Head of caudate nucleus (tissue), 42 donors: ENCODE measurements at places on chromosomes 7 and 10.

GRCh38 chr7:113092762-113093161 is 6.1 kb upstream of the GPR85 start:
- no peak for DNase-seq

- no peak for DNase-seq
Measured at GRCh38 chr10:24007359-24007758, 201.6 kb upstream of the KIAA1217 start.

DNA sequence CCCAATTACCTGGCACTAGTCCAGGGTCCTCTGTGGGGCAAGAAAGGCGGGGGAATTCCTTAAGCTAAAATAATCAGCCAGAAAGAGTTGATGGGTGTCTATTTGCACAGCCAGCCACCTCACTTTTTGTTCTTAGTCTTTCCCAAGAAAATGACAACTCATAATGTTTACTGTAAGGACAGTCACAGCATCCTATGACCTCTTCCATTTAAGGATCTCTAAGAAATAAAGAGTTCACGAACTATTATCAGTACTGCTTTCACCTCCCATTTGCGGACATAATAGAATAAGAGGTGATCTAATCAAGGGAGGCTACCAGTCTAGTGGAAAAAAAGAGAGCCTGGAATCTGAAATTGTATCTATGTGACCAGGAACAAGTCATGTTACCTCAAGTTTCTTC is 72.4 kb upstream of the LRRC17 start:
- DNase-seq = no peak

DNA sequence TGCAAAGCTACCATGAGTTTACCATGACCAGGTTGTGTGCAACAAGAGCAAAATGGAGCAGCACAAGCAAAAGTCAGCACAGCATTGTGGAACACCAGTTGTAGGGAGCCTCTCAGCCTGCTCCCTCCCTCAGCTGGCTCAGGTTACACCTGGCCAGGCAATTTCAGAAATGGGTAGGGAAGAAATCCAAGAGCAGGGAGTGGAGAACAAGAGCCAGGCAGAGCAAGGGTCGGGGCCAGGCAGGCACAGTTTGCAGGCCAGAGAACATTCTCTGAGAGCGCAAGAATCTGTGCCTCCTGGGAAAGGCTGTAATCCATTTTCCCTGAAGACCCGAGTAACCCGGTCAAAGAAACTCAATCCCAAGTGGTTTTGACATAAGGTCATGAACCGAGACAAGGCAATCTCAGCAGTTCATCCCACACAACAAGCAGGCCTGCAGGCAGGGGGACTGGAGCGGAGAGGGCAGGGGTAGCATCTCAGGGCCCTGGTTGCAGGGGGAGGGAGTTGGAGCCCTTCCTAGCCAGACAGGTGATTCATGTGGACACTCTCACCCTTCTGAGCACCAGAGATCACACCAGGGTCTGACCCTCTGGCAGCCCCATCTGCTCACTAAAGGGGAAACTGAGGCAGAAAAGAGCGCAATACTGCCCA is 258.4 kb downstream of the PLXNA4 start:
- no peak for DNase-seq

GRCh38 chr7:33814936-33815335 is 90.4 kb upstream of the BMPER start:
- no peak for DNase-seq

DNA sequence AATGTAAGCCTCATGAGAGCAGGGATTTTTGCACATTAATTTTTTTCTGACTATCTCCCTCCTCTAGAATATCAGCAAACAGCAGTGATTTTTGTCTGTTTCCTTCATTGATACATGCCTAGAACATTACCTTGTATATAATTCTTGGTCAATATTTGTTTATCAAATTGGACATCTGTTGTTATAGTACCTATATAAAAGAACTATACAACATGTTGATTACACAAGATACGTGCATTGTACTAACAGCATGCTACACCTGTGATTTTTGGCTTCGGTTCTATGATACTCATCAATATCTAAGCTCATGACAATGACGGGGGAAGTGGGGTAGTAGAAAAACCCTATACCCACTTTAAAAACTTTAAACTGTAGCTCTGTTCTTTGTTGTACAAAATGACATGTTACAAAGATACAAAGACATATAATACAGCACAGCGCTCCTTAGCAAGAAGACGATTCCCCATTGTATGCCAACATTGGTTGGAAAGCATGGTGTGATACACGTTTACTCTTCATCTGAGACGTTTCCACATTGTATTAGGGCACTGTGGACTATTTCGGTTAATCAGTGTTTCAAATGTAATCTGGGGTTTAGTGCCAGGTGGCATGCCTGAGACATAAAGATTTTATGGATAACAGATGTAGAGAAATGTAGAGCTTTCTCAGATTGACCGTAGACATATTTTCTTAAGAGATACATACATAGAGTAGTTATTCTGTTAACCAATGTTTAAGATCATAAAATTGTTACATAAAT is 70.5 kb upstream of the FOXP2 start:
- DNase-seq = no peak

- peak; percentile 66 for DNase-seq
Measured at GRCh38 chr7:14504134-14504533, 398.4 kb downstream of the DGKB start.

DNA sequence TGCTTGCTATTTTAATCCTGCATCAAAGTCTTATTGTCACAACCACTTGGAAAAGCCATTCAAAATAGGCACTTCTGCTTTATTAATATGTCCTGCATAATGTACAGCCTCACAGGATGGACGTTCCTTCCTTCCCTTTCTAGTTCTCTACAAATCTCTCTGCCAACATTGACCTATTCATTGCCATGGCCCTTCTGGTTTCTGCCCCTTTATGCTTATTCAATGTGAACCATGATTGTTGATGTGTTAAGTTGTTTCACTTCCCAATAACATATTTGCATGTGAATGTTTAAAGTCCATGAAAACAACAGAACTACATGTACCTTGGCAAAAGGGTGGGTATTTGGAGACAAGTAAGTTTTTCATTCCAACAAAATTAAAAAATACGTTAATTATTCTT is 45.7 kb downstream of the COL28A1 start:
- DNase-seq = no peak

- no peak for DNase-seq
Measured at GRCh38 chr7:155533827-155534690, 12.3 kb downstream of the CNPY1 start.

GRCh38 chr7:137834552-137834951 is 12.2 kb downstream of the DGKI start:
- DNase-seq = no peak

- no peak for DNase-seq
Measured at GRCh38 chr7:43944286-43944685, 18.1 kb downstream of the UBE2D4 start.

GRCh38 chr7:87567052-87567451 is 33.6 kb downstream of the ABCB1 start:
- DNase-seq = no peak

DNA sequence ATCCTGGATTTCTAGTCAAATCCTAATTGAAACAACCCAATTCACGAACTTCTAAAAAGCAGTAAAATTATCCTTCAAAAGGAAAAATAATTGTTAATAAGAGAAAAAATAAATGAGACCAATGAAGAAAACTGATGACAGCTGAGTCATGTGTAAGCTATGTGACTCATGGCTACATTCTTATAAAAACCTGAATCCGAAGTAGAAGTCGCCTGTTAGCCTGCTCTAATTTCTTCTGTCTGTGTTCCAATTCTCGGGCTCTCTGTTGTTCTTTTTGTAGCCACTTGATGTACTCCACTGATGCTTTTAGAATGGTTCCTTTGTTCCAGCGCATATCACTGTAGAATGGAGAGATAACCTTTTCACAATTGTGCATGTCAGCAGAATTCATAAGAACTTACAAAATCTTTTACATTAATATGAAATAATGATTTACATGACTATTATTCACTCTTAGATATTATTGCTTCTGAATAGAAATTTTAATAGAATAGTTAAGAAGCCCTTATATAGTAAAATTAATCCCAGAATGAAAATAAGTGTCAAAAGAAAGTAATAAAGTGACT is 88.8 kb downstream of the TFEC start:
- DNase-seq = no peak

DNA sequence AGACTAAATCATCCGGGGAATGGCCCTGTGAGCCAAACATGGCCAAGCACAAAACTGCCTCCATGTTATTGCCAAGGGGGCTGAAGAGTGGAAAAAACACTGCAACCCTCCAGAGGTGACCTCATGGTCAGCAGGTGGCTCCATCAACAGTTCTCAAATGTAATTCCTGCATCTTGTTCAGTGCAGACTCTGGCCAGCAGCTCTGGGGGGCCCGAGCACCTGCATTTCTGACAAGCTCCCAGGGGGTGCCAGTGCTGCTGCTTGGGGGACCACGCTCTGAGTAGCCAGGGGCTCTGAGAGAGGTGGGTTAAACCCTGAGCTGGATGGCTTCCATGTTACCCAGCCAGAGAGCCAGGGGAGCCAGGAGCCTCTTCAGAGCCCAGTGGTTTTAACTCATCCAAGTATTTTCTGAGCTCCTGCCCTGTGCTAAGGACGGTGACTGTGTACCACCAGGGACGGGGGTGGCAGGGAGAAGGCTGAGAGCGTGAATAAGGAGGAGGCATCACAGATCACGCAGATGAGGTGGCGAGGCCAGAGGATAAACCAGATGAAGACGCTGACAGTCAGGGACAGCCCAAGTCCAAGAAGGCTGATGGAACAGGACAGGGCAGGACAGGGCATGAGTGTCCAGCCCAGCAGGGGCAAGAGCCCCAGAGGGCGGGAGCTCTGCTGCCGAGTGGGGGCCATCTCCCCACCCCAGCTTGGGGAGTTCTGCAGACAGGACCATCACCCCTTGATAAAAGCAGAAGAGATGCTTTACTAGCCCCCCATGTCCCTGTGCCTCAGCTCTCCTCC is 52.9 kb downstream of the CLEC2L start:
- DNase-seq = no peak

DNA sequence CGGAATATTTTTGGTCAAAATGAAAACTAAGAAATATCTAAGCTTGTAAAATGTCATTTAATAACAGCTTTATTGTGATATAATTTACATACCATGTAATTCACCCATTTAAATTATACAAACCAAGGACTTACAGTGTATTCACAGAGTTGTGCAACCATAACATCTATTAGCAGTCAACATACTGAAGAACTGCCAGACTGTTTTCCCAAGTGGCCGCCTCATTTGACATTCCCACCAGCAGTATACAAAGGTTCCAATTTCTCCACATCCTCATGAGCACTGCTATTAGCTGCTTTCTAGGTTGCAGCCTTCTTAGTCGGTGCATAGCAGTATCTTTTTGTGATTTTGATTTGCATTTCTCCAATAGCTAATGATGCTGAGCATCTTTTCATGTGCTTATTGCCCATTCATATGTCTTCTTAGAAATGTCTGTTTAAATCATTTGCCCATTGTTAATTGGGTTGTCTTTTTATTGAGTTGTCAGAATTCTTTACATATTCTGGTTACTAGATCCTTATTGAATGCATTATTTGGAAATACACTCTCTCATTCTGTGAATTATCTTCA is 153.0 kb upstream of the FGFR2 start:
- no peak for DNase-seq

DNA sequence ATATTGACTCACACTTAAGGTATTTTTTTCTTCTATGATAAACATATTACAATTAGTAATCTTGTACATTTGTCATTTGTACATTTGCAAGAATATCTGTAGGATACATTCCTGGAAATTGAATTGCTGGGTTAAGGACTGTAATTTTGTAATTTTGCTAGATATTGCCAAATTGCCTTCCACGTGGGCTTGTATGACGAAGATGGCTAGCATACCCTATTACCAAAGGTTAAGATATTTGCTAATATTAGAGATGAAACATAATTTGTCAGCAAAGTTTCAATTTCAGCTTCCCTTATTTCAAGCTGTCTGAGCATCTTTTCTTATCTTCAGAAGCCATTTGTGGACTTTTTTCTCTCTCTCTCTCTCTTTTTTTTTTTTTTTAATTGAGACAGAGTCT is 1.0 kb upstream of the LYZL2 start:
- DNase-seq = no peak

DNA sequence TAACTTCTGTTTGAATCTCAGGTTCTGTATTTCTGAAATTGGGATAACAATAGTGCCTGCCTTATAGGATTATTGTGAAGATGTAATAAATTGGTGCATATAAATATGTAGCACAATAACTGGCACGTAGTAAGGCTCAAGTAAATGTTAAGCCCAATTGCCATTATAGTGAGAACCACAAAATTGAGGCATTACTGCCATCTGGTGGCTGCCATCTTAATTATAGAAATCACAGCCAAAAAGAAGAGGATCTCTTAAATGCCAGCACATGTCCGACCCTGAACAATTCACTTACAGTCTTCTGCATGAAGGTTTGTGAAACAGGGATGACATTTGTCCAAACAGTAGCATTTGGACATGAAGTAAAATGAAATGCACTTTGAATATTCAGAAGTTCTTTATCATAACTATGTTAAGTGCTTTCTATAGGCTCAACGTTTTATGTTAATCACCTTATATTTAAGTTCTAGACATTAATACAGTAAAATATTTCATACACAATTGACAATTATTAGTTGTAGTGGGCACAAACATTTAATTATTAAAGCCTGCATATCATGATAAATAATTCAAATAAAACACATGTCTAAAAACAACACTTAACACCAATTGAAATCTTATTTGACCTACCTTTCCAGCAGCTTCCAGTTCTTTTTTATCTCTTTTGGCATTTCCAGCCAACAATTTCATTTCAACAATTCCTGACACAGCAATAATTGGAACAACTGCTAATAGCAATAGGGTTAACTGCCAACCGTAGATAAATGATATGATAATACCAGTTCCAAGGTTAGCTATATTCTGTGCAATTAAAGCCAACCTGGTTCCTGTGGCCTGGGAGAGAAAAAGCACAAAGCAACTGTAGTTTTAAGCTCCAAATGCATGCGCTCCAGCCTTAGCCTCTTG is 58.5 kb downstream of the ABCB4 start:
- no peak for DNase-seq

GRCh38 chr7:42931834-42932651 is at the start of the genes MRPL32 and PSMA2:
TSS of gene MRPL32 (plus strand) at chr7:42932376. CDS start at chr7:42932387, 11 bp downstream.
TSS of gene PSMA2 (minus strand) at chr7:42932174. CDS start at chr7:42932158, 16 bp downstream.
- DNase-seq = peak; percentile 98

- no peak for DNase-seq
Measured at GRCh38 chr10:50325449-50326171, 74.3 kb upstream of the ASAH2 start.

- DNase-seq = no peak
Measured at GRCh38 chr7:130736298-130736900, 2.4 kb upstream of the KLF14 start.

DNA sequence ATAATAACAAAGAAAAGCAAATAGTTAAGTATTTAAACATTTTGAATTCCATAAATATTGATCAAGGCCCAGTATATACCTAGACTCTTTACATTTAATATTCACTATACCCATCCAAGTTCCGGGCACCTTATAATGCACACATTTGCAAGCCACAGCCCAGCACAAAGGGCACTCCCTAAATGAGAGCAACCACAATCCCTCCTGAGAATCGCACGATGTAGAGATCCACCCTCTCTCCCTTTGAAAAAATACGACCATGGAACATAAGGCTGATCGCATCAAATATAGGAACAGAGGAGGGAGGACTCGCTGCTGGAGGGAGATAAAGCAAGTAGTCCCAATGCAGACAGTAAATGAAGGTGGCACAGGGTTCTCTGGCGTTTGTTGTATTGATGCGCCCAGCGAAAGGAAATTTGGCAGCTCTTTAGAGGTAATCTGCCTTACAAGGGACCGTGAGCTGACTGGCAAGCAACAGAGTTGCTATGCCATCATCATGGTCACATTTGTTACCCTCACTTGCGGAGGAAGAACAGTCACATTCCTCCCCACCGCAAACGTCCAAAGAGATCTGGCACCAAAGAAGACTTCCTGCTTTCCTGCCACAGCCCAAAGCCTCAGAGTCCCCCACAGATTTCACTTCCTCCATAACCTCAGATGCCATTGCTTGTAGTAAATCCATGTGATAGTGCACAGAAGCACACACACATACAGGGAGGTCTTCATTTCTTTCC is 16.1 kb upstream of the TAS2R40 start:
- DNase-seq = no peak
